Stimulated activated CD4-positive, alpha-beta T cell treated with anti-CD3 and anti-CD28 coated beads, Interleukin-4, amount 100 ng/mL, for 1 hour (primary cell): ENCODE measurements at places on chromosomes 6 and 20.

DNA sequence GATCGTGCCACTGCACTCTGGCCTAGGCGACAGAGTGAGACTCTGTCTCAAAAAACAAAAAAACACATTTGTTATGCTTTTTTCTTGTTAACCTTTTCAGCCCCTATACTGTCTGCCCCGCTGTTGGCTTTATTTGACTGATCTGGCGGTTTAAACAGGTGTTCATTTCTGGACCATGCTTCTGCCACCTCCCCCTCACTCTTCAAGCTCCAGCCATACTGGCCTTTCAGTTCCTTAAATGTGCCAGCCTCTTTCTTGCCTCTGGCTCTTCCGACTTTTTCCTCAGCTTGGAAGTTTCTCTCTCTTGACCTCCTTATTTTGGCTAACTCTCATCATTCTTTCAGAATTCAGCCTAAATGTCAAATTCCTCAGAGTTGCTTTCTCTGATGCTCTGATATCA lies 35.2 kb upstream of the TXLNB start:
- no peak for DNase-seq

DNA sequence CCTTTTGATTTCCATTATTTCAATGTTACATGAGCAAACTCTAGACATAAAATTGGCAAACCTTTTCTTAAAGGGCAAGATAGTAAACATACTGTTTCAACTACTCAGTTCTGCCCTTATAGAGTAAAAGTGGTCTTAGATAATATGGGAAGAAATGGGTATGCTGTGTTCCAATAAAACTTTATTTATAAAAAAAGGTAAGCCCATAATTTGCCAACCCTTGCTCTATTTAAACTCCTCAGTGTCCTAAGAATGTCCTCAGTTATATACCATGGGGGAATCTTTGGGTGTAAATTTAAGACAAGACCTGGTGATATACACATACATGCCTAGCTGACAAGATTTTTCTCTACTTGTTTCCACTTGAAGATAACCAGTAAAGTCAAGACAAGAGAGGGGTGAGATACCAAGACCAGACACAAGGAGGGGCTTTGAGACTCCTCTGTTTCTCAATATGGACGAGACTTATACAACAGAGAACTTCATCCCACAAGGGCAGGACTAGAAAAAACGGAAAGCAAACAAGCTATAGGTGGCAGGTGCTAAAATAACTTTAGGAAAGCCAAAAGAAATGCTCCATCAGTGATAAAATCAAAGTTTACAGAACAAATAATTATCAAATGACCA lies 10.5 kb downstream of the SNX3 start:
- no peak for DNase-seq

DNA sequence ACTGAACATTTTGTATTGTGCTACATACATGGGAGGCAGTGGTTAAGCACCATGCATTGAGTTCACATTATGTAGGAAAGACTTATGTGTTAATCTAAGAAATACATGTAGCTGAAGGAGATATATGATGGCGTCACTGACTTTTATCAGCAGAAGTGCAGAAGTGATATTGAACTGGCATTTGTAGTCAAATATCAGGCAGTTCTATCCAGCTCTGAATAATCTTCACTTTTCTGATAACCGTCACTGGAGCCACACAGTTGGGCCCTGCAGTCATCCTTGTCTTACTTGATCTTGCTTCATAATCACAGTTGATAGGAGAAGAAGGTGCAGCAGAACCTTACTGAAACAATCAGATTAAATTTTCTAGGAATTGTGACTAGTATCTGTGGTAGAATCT lies 26.4 kb downstream of the CRISP1 start:
- DNase-seq, result no peak

DNA sequence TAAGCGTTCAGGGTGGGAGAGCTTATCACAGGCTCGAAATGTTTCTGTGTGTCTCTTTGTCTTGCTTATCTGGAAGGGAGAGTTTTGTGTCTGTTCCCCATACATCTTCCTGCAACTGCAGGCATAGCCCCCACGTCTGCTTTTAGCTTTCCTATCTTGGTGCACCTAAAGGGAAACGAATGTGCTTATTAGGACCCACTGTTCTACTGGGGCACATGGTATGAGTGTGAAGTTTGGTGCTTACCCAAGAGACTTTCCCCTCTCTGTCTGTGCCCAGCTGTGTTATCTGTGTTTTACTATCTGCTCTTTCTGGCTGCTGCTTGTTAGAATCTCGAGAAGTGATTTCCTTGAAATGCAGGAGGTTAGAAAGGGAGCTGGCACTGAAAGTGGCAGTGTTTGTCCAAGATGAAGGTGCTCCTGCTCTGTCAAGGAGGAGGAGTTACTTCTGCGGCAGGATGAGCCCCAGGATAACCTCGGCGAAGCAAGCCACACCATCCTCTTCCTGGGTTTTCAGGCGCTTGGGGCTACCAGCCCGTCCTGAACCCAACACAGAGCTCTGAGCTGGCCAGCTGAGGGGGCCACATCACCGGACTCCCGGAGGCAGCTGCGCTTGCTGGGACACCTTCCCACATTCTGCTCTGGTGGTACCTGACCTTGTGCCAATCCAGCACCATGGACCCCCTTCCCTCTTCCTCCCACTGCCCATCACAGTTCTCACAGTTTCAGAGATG lies 23.4 kb downstream of the DYNLT1 start:
- no peak for DNase-seq

DNA sequence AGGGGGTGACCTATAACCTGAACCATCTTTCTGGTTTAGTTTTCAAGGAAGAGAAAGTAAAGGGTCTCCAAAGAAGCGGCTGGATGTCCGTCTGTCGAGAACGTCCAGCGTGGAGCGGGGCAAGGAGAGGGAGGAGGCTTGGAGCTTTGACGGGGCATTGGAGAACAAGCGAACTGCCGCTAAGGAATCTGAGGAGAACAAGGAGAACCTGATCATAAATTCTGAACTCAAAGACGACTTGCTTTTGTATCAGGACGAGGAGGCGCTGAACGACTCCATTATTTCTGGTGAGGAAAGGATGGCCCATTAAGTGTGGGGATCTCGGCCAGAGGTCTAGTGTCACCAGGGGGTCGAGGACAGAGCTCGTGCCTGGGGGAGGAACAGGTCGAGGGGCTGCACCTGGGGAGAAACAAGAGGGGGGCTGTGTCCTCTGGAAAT lies 159.2 kb downstream of the SYCP2 start:
- DNase-seq, result no peak

GRCh38 chr6:26030716-26031115 lies 56.5 kb upstream of the HFE start:
- DNase-seq, result no peak

DNA sequence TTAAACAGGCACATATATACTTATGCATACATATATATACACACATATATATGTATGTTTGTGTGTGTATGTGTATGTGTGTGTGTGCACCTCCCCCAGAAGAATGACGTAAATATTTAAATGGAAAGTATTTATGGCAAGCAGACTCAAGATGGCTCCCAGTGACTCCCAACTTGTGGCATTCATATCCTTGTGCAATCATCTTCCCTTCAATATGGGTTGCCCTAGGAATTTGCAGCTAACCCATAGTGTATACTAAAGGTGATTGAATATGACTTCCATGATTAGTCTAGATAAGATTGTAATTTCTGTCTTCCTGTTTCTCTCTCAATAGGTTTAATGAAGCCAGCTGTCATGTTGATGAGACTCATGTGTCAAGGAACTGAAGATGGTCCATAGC lies 127.6 kb downstream of the TRDN start:
- no peak for DNase-seq

DNA sequence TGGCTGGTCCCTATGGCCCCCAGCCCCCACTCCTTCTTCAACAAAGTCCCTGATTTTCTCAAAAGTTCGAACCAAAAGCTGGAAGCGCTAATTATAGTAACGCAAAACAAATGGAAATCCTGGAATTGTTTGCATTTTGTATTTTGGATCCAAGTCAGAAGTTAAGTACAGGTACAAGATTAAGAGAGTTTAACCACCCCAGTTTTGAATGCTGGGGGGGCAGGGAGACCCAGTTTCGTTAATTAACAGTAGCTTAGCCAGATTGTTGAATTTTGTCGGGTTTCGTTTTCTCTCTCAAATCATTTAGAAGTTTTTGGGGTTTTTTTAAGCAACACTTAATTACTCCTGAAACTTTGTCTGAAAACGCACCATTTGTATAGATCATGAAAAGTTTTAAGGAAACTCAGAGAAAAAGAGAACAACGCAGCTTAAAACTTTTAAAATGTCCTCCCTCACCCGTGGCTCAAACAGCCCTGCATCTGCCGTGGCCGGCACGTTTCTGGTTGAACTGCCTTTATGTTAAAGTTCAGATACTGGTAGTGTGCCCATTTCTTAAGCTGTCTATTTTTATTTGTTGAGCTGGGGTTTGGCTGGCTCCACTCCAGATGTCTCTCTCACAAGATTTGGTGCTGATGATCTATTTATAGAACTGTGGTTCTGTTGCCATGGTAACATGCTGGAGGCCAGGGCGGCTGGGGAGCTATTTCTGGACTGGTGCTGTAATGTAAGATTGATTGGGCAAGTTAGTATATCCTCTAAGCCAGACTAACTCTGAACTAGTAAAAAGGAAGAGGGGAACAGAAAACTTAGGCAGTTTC lies 55.0 kb downstream of the GNAS start:
- DNase-seq, result peak; percentile 11

DNA sequence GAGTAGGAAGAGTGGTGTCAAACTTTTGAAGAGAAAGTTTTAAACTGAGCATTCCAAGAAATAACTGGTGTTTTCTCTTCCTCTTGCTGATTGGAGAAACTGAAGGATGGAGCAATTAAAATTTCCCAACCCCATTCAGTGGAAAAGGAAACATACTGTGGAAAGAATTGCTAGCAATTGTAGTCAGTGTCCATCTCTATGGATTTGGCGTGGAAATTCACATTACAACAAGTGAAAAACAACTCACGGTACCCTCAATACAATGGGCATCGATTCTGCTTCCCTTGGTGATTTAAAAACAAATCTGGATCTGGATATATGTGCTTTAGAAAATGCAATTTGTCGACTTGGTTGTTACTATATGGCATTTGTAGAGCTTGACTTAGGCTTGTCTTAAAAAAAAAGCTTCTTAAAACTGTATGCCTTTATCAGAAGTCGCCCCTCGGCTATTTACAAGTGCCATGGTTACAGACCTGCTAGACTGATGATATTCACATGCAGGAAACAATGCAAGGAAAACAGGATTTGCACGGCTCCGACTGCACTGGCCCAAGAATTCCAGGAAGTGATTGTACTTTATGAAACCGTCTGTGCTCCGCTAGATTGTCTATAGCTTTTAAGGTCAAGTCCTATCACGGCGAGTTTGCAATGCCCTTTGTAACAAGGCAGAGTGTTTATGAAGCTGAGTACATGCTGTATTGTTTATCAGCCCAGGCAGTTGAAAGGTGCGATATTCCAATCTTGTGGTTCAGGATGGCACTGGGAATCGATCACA lies 131.7 kb upstream of the PHACTR1 start:
- DNase-seq, result no peak

- no peak for DNase-seq
Measured at GRCh38 chr20:53468587-53468986, 125.1 kb downstream of the ZNF217 start.

DNA sequence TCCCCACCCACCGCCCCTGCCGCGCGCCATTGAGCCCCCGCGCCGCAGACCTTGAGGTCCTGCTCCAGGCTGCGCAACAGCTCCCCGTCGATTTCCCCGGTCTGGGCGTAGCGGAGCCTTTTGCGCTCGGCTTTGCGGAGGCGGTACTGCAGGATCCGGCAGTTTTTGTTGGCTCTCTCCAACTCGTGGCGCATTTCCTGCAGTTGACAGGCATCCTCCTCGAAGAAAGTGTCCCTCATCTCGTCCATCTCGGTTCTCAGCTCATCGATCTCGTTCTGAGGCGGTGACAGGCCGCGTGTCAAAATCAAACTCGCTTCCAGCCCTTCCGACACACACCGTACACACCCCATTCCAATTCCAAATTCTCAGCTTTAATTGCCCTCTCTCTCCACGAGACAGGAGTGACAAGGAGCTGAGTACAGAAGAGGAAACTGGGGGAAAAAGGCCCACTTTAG lies 4.3 kb downstream of the MTCL3 start:
- DNase-seq, result peak; percentile 36

GRCh38 chr6:22444330-22444729 lies 125.0 kb upstream of the HDGFL1 start:
- no peak for DNase-seq

DNA sequence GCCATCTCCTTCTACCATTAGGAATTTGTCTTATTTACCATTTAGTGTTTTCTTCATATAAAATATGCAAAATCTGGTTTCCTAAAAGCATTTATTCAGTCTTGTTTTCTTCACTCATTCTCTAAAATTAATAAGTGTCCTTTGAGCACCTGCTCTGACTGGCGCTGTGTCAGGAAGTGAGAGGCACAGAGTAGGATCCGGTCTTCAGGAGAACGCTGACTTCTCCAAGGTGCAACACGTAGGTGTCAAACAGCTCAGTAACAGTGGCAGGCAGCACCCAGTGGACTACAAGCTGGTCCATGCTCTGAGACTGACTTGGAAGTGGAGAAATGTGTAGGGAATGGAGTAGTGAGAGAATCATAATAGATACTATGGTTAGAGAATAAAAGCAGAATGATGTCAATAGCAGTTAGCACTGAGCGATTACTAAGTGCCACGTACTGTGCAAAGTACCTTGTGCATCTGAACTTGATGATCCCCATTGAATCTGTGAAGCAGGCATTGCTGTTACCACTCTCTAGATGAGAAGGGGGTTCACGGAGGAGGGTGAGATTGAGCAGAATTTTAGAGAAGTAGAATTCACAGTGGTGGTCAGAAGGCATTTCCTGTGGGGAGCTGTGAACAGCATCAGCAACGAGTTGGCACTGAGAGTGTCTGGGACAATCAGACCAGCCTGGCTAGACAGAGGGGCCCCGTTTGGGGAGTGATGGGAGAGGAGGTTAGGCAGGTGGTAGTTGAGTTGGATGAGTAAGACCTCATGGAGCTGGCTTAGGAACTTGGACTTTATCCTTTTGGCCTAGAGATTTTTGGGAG lies 569.8 kb downstream of the QKI start:
- no peak for DNase-seq

- no peak for DNase-seq
Measured at GRCh38 chr20:24866008-24866407, 83.1 kb upstream of the CST7 start.

- DNase-seq, result no peak
Measured at GRCh38 chr20:61454053-61454452, 202.0 kb downstream of the CDH4 start.

DNA sequence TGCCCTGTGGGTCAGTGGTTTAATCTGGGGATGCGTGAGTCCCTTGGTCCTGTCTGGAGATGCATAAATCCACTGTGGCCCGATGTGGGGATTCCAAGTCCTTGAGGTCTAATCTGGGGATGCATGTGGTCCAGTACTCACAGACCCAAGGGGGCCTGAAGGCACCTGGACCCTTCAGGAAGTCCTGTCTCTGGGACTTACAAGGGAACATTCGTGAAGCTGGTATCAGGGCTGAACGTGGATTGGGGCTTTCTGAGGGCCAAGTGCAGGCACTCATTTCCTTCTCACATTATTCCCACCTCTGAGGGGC lies 25.2 kb upstream of the GTSF1L start:
- no peak for DNase-seq

DNA sequence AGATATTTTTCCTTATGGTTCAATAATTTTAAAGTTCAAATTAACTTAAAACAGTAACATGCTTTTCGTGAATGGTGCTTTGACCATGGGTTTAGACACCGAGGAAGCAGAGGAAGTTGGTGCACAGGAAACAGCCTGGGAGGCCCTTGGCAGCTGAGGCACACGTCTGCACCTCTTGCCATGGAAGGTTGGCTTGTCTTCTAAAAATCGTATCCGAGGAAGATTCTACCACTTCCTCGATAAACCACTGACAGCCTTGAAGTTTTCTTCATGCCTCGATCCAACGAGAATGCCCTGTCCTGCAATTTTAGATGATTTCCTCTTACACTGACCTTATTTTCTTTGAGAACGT lies 12.2 kb downstream of the DLL1 start:
- no peak for DNase-seq
